Activated naive CD8-positive, alpha-beta T cell treated with anti-CD3 and anti-CD28 coated beads for 36 hours (primary cell): ENCODE measurements at places on chromosomes 3 and 15. TPM values are rescaled to one million over a fixed set of nuclear protein-coding genes. Genes with fewer than 3 reads are reported as not detected.

The UQCC5 gene
- 23.4 TPM for total RNA-seq

The GP5 gene
- total RNA-seq: 0.80 TPM

The FETUB gene
- total RNA-seq: not detected

The GOLGA8N gene
- 3.0 TPM for total RNA-seq

The CD80 gene
- 4.7 TPM for total RNA-seq

The RLBP1 gene
- total RNA-seq: not detected

The TMEM158 gene
- total RNA-seq: 0.20 TPM

DNA sequence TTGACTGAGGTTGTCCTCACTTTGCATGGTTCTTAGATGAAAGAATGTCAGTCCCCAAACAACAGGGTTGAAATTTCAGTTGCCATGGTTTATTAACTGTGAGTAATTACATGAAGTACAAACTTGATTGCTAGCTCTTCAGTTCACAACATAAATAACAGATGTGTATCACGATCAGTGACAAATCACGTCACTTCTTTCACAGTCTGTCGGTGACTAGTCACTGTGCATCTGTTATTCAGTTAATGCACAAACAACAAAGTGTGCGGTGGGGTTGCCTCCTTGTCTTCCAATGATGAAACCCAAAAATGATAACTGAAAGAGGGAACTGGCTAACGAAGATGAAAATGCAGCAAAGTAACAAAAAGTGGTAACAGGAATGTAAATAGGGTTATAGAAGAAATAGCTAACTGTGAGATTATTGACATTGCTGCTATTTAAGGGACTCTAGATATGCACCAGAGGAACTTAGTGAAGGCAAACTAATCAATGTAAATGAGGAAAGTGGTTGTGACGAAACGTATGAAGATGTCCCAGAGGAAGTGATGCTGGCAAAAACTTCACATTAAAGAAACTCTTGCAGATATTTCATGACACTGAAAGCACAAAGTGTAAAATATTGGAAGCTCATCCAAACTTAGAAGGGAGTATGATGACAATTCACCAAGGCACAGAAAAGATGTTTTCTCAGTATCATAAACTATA is 159.3 kb downstream of the WDR76 start:
- H3K27me3 ChIP-seq: peaks cover 35% of the 10 kb centered on the region
- H3K4me3 ChIP-seq: no peak overlapping the region

DNA sequence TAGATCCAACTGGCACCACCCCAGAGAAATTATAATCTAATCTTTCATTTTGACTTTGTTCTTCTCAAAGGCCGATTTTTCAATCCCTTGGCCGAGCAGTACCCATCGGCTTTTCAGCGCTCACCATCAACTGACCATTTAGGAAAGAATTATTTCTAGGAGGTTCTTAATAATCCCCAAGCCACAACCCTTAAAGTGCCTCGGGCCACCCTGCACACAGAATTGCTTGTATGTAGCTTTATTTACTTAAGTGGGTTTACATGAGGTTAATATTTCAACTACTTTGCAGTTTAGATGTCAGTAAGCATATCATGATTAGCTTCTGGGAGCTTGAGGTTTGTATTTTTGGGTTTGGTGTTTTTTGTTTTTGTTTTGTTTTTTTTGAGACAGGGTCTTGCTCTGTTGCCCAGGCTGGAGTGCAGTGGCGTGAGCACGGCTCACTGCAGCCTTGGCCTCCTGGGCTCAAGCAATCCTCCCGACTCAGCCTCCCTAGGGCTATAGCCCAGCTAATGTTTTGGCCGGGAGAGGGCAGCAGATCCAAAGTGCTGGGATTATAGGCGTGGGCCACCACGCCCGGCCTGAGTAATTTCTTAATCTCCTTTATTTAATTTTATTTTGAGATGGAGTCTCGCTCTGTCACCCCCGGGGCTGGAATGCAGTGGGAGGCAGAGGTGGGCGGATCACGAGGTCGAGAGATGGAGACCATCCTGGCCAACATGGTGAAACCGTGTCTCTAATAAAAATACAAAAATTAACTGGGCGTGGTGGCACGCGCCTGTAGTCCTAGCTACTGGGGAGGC is 801 bp upstream of the CDAN1 start:
- peak overlapping the region; percentile 80 for H3K4me3 ChIP-seq
- peaks cover 16% of the 10 kb centered on the region for H3K4me1 ChIP-seq
- H3K27ac ChIP-seq: peak overlapping the region; percentile 82
- peaks cover 2% of the 10 kb centered on the region for H3K36me3 ChIP-seq
- no peaks in the 10 kb centered on the region for H3K27me3 ChIP-seq

- H3K36me3 ChIP-seq: peaks cover 28% of the 10 kb centered on the region
- no peak overlapping the region for H3K27ac ChIP-seq
- no peak for DNase-seq
- peaks cover 9% of the 10 kb centered on the region for H3K4me1 ChIP-seq
- H3K4me3 ChIP-seq: no peak overlapping the region
These were observed 41.2 kb downstream of the HPS3 start for GRCh38 chr3:149170672-149171071.

DNA sequence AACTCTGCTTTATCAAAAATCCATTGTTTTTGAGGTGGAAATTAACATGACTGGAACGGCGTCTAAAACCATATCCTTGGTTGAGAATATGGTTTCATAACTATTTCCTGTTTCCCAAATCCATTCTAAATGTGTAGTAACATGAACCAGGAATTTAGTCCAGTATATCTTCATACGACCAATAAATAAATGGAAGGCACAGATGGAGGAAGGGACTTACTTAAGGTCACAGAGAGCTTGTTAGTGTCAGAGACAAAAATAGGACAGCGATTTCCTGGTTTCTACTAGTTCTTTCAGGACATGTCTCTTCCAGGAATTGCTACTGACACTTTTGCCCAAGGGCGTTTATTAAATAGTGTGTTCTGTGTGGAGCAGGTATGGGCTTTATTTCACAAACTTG is 41.2 kb downstream of the HES1 start:
- H3K27me3 ChIP-seq: no peaks in the 10 kb centered on the region
- no peak for DNase-seq
- H3K4me1 ChIP-seq: no peaks in the 10 kb centered on the region
- no peak overlapping the region for H3K27ac ChIP-seq
- no peaks in the 10 kb centered on the region for H3K36me3 ChIP-seq

GRCh38 chr3:180530276-180530675 is 71.7 kb upstream of the TTC14 start:
- no peaks in the 10 kb centered on the region for H3K27me3 ChIP-seq
- no peaks in the 10 kb centered on the region for H3K36me3 ChIP-seq
- no peak for DNase-seq
- H3K4me1 ChIP-seq: no peaks in the 10 kb centered on the region
- H3K4me3 ChIP-seq: no peak overlapping the region

DNA sequence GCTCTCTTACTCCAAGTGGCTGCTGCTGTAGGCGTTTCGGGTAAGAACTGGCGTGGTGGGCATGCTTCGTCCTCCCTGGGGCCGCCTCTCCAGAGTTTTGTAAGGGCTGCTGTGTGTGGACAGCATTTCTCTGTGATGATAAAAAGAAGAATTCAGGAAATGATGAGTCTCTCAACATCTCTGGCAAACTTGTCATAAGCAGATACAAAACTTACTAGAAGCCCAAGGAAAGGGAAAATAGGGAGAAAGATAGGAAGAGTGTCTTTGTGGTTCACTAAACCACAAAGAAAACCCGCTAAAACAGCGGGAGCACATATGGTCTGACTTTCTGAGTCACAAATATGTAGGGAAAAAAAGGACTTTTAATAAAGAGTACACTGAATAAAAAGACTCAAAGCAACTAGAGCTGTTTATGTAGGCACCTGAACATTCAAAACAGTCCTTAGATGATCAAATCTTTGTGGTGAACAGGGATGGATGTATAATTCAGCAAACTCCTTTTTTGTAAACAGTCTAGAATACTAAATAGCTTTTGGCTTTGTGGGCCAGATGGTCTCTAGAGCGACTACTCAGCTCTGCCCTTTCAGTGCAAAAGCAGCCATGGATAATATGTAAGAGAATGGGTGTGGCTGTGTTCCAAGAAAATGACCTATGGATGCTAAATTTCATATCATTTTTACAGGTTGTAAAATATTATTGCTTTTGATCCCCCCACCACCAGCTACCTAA is 60.4 kb upstream of the LMOD3 start:
- no peak overlapping the region for H3K27ac ChIP-seq
- DNase-seq: no peak
- H3K4me3 ChIP-seq: no peak overlapping the region
- no peaks in the 10 kb centered on the region for H3K27me3 ChIP-seq

DNA sequence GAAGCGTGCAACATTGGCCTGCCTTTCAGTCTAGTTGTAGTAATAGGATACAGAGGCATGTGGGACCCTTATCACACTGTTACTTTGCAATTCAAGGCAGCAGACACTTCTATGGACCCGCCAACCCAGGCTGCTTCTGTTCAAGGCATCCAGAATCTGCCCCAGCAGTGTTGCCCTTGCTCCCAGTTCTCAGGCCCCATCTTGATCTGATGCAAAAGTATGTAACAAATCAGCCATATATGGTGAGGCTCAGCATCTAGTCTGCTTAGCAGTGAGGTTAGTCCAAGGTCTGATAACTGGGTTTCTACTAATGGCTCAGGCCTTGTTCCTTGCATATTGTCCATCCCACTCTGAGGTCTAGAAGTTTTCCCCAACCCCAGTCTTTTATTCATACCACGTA is 17.9 kb downstream of the C2CD4B start:
- DNase-seq: no peak
- no peak overlapping the region for H3K4me3 ChIP-seq
- H3K27ac ChIP-seq: no peak overlapping the region
- H3K4me1 ChIP-seq: peaks cover 20% of the 10 kb centered on the region
- peaks cover 3% of the 10 kb centered on the region for H3K36me3 ChIP-seq

- H3K4me1 ChIP-seq: no peaks in the 10 kb centered on the region
- H3K27ac ChIP-seq: no peak overlapping the region
- no peak for DNase-seq
These were observed 485.0 kb upstream of the ATP11B start for GRCh38 chr3:182308328-182308727.

- DNase-seq: no peak
- H3K4me1 ChIP-seq: no peaks in the 10 kb centered on the region
- H3K36me3 ChIP-seq: no peaks in the 10 kb centered on the region
- no peak overlapping the region for H3K27ac ChIP-seq
These were observed 10.7 kb downstream of the CGNL1 start for GRCh38 chr15:57386976-57387375.

- no peak for DNase-seq
- no peaks in the 10 kb centered on the region for H3K36me3 ChIP-seq
- no peak overlapping the region for H3K4me3 ChIP-seq
- H3K27me3 ChIP-seq: peaks cover 6% of the 10 kb centered on the region
These were observed 106.7 kb downstream of the GABRB3 start for GRCh38 chr15:26665957-26666791.

DNA sequence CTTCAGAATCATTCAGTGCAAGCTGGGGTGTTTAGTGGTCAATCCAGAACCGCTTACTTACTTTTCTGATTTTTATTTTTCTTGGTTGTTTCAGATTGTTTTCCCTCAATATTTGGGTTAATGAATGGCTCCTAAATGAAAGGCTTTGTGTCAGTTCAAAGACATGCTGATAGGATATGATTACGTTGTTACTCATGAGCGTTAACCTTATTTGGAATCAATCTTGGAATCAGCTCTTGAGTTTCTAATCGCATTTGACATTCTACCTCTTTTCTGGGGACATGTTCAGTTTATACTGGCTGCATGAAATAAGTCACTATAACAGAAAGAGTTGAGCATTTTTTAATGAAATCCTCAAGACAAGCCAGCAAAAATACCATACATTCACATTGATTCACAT is 50.2 kb downstream of the ATP11B start:
- H3K27ac ChIP-seq: no peak overlapping the region
- peaks cover 25% of the 10 kb centered on the region for H3K36me3 ChIP-seq
- no peak overlapping the region for H3K4me3 ChIP-seq
- DNase-seq: no peak
- H3K4me1 ChIP-seq: peaks cover 3% of the 10 kb centered on the region

DNA sequence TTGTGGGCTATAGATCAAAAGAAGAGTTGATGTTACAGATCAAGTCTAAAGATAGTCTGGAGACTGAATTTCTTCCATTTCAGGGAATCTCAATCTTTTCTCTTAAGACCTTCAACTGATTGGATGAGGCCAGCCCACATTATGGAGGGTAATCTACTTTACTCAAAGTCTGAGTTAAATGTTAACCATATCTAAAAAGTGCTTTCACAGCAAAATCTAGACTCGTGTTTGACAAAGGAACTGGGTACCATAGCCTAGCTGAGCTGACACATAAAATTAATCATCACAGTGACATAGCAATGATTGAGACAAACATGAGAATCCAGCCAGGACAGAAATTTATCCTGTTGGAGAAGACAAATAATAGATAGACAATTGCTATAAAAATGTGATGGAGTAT is 407.9 kb upstream of the GRM7 start:
- H3K27ac ChIP-seq: no peak overlapping the region
- H3K4me3 ChIP-seq: no peak overlapping the region
- no peaks in the 10 kb centered on the region for H3K36me3 ChIP-seq

GRCh38 chr3:46460051-46460450 is 4.7 kb downstream of the LTF start:
- DNase-seq: no peak
- H3K4me3 ChIP-seq: no peak overlapping the region
- no peaks in the 10 kb centered on the region for H3K36me3 ChIP-seq
- no peak overlapping the region for H3K27ac ChIP-seq
- peaks cover 1% of the 10 kb centered on the region for H3K4me1 ChIP-seq

GRCh38 chr15:31159837-31160236 is 58.3 kb upstream of the TRPM1 start:
- H3K4me1 ChIP-seq: no peaks in the 10 kb centered on the region
- H3K27ac ChIP-seq: no peak overlapping the region
- no peaks in the 10 kb centered on the region for H3K27me3 ChIP-seq
- no peak for DNase-seq

DNA sequence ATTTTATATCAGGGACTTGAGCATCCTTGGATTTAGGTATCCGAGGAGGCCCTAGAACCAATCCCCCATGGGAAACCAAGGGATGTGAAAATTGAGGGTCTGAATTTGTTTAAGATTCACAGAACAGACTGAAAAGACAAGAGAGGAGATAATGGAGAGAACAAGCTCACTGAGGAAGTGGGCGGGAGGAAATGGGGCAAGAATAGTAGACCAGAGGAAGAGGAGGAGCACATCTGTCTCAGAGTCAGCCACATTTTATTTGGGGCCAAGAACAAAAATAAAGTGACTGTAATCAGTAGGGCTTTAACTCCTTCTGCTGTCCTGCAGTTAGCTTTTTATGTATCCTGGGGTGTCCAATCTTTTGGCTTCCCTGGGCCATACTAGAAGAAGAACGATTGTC is 63.8 kb downstream of the BLM start:
- H3K27ac ChIP-seq: peak overlapping the region; percentile 27
- peaks cover 41% of the 10 kb centered on the region for H3K36me3 ChIP-seq
- peaks cover 11% of the 10 kb centered on the region for H3K4me1 ChIP-seq
- H3K4me3 ChIP-seq: no peak overlapping the region

- no peak for DNase-seq
- no peak overlapping the region for H3K27ac ChIP-seq
- no peaks in the 10 kb centered on the region for H3K4me1 ChIP-seq
- no peaks in the 10 kb centered on the region for H3K27me3 ChIP-seq
These were observed 245.9 kb upstream of the SLITRK3 start for GRCh38 chr3:165442061-165442460.

DNA sequence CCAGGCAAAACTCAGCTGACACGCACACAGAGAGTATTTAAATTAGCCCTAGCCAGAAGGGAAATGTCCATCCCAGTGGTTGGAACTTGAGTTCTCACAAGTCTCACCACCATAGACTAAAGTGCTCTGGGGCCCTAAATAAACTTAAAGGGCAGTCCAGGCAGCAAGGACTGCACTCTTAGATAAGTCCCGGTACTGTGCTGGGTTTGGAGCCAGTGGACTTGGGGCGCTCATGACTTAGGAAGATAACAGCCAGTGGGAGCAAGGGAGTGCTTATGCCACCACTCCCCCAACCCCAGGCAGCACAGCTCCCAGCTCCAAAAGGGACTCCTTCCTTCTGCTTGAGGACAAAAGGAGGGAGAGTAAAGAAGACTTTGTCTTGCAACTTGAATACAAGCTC is 319.5 kb upstream of the GPR149 start:
- DNase-seq: no peak
- no peaks in the 10 kb centered on the region for H3K4me1 ChIP-seq
- no peak overlapping the region for H3K4me3 ChIP-seq
